ENCODE measurements at places on chromosomes 1 and 21.

DNA sequence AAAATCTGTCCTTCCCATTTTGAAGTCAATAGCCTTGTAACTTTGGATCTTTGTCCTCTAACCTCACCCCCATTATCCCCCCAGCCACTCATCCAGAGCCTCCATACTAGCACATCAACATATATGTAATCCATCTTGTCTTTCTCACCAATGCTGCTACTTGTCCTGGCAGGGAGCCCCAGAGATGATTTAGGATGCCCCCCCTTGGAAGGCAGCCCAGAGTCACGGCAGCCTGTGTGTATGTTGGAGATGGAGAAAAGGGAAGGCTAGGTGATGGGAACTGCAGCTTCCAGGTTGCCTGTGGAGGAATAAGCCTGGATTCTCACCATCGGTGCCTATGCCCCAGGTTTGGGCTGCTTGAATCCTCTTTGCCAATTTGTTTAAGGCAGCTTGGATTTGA is 51.7 kb upstream of the SCMH1 start:
- H3K27me3 ChIP-seq, result peaks cover 7% of the 10 kb centered on the region
- no peaks in the 10 kb centered on the region for H3K4me1 ChIP-seq
- no peak overlapping the region for H3K27ac ChIP-seq
- DNase-seq, result no peak
- no peak overlapping the region for H3K4me3 ChIP-seq

DNA sequence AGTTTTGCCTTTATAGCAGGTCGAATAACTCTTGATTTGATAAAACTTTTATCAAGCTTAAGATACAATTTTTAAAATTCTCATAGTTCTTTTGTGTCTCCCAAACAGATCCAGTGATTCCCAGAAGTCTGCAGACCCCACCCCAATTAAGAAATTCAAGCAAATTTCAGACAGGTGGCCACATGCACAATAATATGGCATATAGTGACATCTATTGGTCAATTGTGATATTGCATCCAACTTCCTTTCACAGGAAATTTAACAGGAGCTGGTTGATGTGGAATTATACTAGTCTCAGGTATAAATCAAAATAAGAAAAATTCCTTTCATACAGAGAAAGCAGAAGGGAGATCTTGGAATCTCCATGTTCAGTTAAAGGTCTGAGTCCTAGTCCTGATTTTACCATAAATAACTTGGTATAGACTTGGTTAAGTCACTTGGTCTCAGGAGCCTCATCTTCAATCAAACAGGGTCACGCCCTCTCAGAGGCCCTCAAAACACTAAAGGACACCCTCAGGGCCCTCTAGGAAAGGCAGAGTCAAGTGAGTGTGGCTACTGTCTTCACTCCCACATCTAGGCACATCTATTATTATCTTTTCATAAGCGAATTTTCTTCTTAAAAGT is 24.1 kb downstream of the PIGM start:
- no peaks in the 10 kb centered on the region for H3K36me3 ChIP-seq
- peaks cover 37% of the 10 kb centered on the region for H3K27me3 ChIP-seq
- DNase-seq, result peak; percentile 49
- no peaks in the 10 kb centered on the region for H3K4me1 ChIP-seq
- no peak overlapping the region for H3K27ac ChIP-seq
- H3K4me3 ChIP-seq, result no peak overlapping the region

DNA sequence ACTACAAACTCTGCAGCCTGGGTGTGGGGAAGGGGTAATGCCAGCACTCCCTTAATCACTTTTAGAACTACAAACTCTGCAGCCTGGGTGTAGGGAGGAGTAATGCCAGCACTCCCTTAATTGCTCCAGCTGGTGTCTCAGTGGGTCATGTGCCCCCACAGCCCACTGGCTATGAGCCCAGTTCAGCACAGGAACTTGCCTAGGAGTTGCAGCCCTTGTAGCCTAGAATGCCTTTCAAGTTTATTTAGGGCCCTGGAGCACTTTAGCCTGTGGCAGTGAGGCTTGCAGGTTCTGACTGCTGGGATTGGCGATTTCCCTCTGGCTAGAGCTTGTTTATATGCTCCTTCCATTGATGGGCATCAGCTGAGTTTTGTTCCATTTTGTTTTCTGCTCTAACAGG is 17.1 kb downstream of the VN1R5 start:
- no peak for DNase-seq
- no peaks in the 10 kb centered on the region for H3K36me3 ChIP-seq
- H3K27ac ChIP-seq, result no peak overlapping the region
- H3K27me3 ChIP-seq, result no peaks in the 10 kb centered on the region
- H3K4me3 ChIP-seq, result no peak overlapping the region

GRCh38 chr1:17118706-17119075 is 560 bp downstream of the PADI2 start:
- no peak overlapping the region for H3K27ac ChIP-seq
- H3K27me3 ChIP-seq, result peaks cover 53% of the 10 kb centered on the region
- H3K36me3 ChIP-seq, result no peaks in the 10 kb centered on the region
- peak overlapping the region; percentile 16 for H3K4me3 ChIP-seq

DNA sequence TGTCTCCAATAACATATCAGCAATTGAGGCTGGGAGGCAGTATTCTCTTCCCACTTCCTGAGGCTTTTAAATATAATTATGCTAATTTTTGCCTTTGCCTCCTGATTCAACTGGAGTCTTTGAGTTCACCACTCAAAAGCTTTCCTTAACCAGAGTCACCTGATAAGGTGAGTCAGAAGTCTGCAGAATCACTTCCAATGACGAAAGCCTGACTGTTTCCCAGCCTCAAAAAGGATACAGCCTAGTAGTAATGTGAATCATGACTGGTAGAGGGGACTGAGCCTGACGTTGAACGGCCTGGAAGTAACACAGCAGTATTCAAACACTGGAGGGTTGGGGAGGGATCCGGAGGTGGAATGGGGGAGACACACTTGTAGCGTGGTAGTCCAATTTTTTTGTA is 10.4 kb upstream of the MRPL9 start:
- DNase-seq, result no peak
- peaks cover 5% of the 10 kb centered on the region for H3K36me3 ChIP-seq
- no peak overlapping the region for H3K4me3 ChIP-seq
- no peak overlapping the region for H3K27ac ChIP-seq
- no peaks in the 10 kb centered on the region for H3K27me3 ChIP-seq
- H3K4me1 ChIP-seq, result no peaks in the 10 kb centered on the region

GRCh38 chr1:84668185-84668584 is 22.1 kb downstream of the SSX2IP start:
- no peak for DNase-seq
- no peak overlapping the region for H3K27ac ChIP-seq
- peaks cover 5% of the 10 kb centered on the region for H3K36me3 ChIP-seq
- H3K27me3 ChIP-seq, result no peaks in the 10 kb centered on the region
- H3K4me1 ChIP-seq, result no peaks in the 10 kb centered on the region

DNA sequence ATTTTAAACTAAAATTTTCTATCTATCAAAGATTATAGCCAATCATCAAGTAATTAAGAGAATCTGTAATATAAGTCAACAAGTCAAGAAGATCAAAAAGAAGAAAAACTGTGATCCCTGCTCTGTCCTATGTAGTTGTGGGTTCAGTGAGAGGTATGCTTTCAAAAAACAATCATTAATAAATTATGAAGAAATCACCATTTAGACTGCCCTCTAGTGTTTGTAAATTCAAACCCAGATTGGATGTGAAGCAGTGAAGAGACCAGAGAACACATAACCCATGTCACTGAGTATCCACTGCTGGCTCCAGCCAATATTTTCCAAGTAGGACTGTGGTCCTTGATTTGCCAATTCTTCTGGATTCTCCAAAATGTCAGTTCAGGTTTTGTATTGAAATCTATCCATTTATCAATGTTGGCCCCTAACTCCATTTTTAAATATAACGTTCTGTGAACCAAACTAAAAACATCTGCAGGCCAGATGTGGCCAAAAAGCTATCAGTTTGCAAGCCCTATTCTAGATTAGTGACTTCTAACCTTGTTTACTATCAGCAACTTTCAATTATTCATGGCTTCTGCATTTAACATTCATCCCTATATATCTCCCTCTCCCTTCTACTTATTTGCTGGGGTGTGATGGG is 467.5 kb upstream of the CXADR start:
- no peaks in the 10 kb centered on the region for H3K27me3 ChIP-seq
- peak overlapping the region; percentile 78 for H3K27ac ChIP-seq
- peak; percentile 48 for DNase-seq
- peaks cover 16% of the 10 kb centered on the region for H3K4me1 ChIP-seq

DNA sequence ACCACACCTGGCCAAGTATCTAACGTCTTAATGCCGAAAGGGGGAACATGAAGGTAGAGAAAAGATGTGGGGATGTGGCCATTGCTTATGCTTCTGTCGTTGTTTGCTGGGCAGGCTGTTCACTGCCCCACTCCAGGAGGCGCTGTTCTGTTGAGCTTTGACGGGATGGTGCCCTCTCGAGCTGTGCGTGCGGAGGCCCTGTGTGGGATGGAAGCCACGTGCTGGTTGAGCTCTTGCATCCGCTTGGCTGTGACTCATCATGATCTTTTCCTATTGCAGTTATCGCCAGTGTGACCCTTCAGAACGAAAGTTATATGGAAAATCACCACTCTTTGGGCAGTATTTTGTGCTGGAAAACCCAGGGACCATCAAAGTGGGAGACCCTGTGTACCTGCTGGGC is 26.3 kb downstream of the MTARC1 start:
- H3K27ac ChIP-seq, result no peak overlapping the region
- H3K27me3 ChIP-seq, result no peaks in the 10 kb centered on the region
- H3K4me3 ChIP-seq, result no peak overlapping the region
- no peaks in the 10 kb centered on the region for H3K36me3 ChIP-seq
- no peak for DNase-seq

DNA sequence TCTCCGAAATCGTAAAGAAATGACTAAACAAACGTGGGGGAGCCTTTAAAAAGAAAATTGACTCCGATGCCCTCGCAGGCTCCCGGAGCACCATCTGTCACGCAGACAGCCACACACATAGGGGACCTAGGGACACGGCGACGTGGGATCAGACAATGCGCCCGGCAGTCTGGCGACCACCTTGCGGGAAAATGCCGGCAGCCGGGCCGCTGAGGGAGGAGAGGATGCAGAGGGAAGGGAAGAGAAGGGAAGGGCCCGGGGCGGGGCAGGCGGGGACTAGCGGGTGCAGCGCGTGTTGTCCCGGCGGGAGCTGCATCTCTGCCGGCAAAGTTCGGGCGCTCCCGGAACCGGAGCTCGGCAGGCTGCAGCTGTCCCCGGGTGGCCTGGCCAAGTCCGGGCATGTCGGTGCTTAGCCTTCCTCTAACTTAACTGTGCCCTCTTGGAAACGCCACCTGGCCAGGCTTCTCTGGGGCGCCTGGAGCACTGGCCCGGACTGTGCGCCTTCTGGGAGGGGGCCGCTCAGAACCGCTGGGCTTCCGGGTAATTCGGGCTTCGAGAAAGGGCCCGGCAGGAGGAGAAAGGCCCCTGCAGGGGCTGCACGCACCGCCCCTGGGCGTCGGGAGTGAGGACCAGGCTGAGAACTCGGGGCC is 1.8 kb downstream of the NHLH2 start:
- no peak overlapping the region for H3K27ac ChIP-seq
- no peaks in the 10 kb centered on the region for H3K4me1 ChIP-seq
- no peaks in the 10 kb centered on the region for H3K36me3 ChIP-seq
- peaks cover 86% of the 10 kb centered on the region for H3K27me3 ChIP-seq
- no peak for DNase-seq

- no peak overlapping the region for H3K27ac ChIP-seq
- no peak overlapping the region for H3K4me3 ChIP-seq
- H3K27me3 ChIP-seq, result no peaks in the 10 kb centered on the region
- peaks cover 3% of the 10 kb centered on the region for H3K4me1 ChIP-seq
- H3K36me3 ChIP-seq, result no peaks in the 10 kb centered on the region
These were observed 163.2 kb upstream of the PALMD start for GRCh38 chr1:99482750-99483149.

- no peaks in the 10 kb centered on the region for H3K27me3 ChIP-seq
- H3K36me3 ChIP-seq, result no peaks in the 10 kb centered on the region
- no peak overlapping the region for H3K4me3 ChIP-seq
- H3K27ac ChIP-seq, result no peak overlapping the region
These were observed 7.1 kb downstream of the SLC66A1 start for GRCh38 chr1:19319196-19319595.

GRCh38 chr1:165856021-165856420 is 28.6 kb downstream of the UCK2 start:
- H3K4me1 ChIP-seq, result peaks cover 28% of the 10 kb centered on the region
- no peak overlapping the region for H3K27ac ChIP-seq

GRCh38 chr1:114861384-114861783 is 6.7 kb downstream of the SYCP1 start:
- H3K27ac ChIP-seq, result no peak overlapping the region
- no peaks in the 10 kb centered on the region for H3K4me1 ChIP-seq
- H3K36me3 ChIP-seq, result no peaks in the 10 kb centered on the region
- no peak overlapping the region for H3K4me3 ChIP-seq

DNA sequence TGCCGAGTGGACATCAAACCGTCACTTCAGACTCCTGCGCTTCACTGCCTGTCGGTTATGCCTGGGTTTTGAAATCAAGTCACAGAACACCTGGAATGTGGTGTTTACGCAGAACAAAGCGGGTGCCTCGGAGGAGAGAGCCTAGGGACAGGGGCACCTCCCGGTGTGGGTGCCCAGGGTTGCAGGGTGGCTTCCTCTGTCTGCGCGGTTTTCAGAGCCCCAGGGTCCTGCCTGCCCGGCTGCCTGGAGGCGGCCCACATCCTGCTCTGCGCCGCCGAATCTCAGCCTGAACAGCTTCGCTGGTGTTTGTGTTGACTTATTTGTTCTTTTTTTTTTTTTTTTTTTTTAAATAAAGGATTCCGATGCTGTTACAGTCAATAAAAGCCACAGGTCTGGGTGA is 113.5 kb upstream of the COL6A1 start:
- H3K4me1 ChIP-seq, result no peaks in the 10 kb centered on the region
- no peak for DNase-seq
- no peak overlapping the region for H3K27ac ChIP-seq
- H3K4me3 ChIP-seq, result no peak overlapping the region
- H3K27me3 ChIP-seq, result no peaks in the 10 kb centered on the region

DNA sequence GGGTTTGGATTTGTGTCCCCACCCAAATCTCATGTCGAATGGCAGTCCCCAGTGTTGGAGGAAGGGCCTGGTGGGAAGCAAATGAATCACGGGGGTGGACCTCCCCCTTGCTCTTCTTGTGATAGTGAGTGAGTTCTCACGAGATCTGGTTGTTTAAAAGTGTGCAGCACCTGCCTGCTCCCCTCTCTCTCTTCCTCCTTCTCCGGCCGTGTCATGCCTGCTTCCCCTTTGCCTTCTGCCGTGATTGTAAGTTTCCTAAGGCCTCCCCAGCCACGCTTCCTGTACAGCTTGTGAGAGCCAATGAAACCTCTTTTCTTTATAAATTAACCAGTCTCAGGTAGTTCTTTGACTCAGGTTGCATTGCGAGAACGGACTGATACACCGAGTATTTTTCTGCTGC is 15.9 kb downstream of the CLDN14 start:
- H3K36me3 ChIP-seq, result no peaks in the 10 kb centered on the region
- H3K4me3 ChIP-seq, result no peak overlapping the region
- no peaks in the 10 kb centered on the region for H3K27me3 ChIP-seq
- H3K4me1 ChIP-seq, result peaks cover 24% of the 10 kb centered on the region
